ENCODE measurements at places on chromosomes 2 and 18. TPM values are rescaled to one million over a fixed set of nuclear protein-coding genes. Genes with fewer than 3 reads are reported as not detected.

DNA sequence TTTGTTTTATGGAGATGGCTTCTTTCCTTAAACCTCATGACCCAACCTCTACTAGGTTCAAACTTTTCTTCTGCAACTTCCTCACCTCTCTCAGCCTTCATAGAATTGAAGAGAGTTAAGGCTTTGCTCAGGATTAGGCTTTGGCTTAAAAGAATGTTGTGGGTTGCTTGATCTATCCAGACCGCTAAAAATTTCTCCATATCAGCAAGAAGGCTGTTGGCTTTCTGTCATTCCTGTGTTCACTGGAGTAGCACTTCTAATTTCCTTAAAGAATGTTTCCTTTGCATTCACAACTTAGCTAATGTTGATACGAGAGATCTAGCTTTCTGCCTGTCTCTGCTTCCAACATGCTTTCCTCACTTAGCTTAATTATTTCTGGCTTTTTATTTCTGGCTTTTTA, 58.1 kb upstream of the KYNU start:
- no peak overlapping the region for H3K4me3 ChIP-seq
- no peaks in the 10 kb centered on the region for H3K36me3 ChIP-seq
- no peak for DNase-seq
- peaks cover 3% of the 10 kb centered on the region for H3K27me3 ChIP-seq

GRCh38 chr2:207663870-207664545, 38.8 kb upstream of the METTL21A start:
- no peak overlapping the region for H3K27ac ChIP-seq
- no peaks in the 10 kb centered on the region for H3K4me1 ChIP-seq
- H3K27me3 ChIP-seq: peaks cover 2% of the 10 kb centered on the region
- DNase-seq: no peak

DNA sequence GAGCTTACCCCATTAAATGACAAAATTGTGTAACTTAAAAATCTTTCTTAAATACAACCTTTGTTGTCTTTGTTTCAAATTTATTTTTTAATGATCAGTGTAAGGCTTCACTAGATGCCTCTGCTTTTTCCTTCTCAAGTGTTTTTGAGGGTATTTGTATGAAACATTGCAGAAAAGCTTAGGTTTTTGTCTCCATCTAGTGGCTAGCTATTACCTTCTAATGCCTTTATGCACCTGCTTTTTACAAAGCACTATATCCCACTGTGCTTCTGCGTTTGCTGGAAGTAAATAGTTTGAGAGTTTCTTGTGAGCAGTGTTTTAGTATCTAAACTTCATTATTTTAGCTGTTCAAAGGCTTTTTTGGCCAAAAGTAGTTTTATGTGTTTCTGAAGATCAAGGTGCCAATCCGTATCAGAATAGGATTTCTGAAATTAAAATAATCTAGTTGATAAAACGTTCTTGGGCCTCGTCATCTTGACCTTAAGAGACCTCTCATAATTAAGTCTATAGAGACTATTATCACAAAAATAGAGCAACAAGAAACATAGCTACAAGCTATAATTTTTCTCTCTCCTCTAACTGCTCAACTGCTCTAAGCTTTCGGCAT, 47.0 kb downstream of the IWS1 start:
- H3K4me1 ChIP-seq: no peaks in the 10 kb centered on the region
- H3K36me3 ChIP-seq: peaks cover 25% of the 10 kb centered on the region
- no peak overlapping the region for H3K27ac ChIP-seq
- no peaks in the 10 kb centered on the region for H3K27me3 ChIP-seq
- no peak for DNase-seq
- H3K4me3 ChIP-seq: no peak overlapping the region

DNA sequence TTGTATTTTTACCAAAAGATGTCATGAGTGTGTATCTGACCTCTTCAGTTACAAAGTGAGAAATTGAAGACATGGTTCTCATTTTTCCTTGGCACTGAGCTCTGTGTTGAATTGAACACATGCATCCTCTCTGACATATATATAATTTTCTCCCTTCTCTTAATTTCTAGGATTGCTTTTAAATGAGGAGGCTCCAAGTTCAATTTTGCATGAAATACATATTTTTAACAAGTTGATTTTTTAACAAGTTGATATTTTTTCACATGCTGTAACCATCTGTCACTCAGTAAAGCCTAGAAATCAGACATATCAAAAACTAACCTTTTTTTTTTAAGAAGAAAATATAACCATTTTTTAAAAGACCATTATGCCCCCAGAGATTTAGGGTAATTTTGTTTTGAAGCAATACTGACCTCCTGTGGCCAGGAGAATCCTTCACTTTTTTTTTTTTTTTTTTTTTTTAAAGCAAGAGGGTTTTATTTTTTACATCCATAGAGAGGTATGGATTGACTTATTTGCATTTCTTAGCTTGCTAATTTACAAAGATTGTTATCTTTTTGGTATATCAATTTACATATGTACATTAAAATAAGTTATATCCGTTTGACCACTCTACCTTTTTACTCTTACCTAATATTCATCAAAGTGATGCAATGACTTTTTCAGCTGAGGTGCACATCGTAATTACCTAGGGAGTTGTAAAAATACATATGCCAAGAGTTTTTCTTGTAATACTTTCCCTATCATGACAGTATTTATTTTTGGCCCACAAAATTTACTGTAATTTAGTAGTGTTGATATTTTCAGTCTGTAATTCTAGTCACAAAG, 161.8 kb downstream of the SOCS6 start:
- H3K27ac ChIP-seq: no peak overlapping the region
- peaks cover 3% of the 10 kb centered on the region for H3K27me3 ChIP-seq
- no peaks in the 10 kb centered on the region for H3K4me1 ChIP-seq
- no peak overlapping the region for H3K4me3 ChIP-seq
- DNase-seq: no peak

GRCh38 chr18:48163738-48164115, 233.3 kb upstream of the SMAD2 start:
- peaks cover 5% of the 10 kb centered on the region for H3K4me1 ChIP-seq
- H3K27me3 ChIP-seq: peaks cover 38% of the 10 kb centered on the region
- no peaks in the 10 kb centered on the region for H3K36me3 ChIP-seq
- H3K4me3 ChIP-seq: no peak overlapping the region

- H3K27me3 ChIP-seq: peaks cover 42% of the 10 kb centered on the region
- no peak for DNase-seq
- H3K27ac ChIP-seq: no peak overlapping the region
- no peak overlapping the region for H3K4me3 ChIP-seq
Measured at GRCh38 chr18:50315100-50315871, 27.8 kb upstream of the CXXC1 start.

GRCh38 chr18:56662902-56663301, 11.7 kb downstream of the WDR7 start:
- H3K27me3 ChIP-seq: no peaks in the 10 kb centered on the region
- no peak overlapping the region for H3K4me3 ChIP-seq
- H3K27ac ChIP-seq: no peak overlapping the region
- peaks cover 14% of the 10 kb centered on the region for H3K36me3 ChIP-seq

EMX1 gene
- total RNA-seq: not detected

DNA sequence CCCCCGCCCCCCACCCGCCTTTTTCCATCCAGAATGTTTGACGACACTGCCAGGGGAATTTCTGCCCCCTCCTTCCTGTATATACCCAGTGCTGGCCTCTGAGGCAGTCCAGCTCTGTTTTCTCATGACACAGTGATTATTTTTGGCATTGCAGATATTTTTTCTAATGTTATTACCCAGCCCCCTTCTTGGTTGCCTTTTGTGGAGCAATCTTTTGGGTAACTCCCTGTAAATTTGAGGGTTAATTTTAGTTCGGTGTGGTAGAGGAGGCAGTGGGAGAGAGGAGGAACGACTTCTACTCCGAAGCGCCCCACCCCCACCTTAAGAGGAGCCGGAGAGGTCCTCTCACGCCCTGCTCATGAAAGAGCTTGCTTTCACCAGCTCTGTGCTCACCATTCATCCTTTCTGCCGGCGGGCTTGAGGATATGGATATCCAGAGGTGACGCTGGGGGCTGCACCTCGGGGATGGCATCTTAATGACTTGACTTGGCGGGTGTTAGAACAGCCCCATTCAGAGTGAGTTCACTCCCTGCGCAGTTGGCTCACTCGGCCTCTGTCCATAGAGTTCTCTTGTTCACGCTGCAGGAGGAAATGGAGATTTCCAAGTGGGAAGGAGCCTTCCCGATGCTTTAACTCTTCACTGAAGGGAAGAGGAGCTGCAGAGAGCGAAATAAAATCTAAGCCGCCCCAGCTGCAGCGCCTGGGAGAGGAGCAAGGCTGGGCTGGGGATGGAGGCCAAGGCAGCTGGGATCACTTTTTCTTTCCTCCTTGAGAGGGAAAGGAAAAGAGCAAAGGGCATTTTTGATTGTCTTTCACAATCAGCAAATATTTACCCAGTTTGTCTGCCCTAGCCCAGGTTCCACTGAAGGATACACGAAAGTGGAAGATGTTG, 38.4 kb downstream of the EPAS1 start:
- DNase-seq: no peak
- H3K4me1 ChIP-seq: peaks cover 18% of the 10 kb centered on the region
- no peak overlapping the region for H3K4me3 ChIP-seq
- peaks cover 10% of the 10 kb centered on the region for H3K27me3 ChIP-seq

DNA sequence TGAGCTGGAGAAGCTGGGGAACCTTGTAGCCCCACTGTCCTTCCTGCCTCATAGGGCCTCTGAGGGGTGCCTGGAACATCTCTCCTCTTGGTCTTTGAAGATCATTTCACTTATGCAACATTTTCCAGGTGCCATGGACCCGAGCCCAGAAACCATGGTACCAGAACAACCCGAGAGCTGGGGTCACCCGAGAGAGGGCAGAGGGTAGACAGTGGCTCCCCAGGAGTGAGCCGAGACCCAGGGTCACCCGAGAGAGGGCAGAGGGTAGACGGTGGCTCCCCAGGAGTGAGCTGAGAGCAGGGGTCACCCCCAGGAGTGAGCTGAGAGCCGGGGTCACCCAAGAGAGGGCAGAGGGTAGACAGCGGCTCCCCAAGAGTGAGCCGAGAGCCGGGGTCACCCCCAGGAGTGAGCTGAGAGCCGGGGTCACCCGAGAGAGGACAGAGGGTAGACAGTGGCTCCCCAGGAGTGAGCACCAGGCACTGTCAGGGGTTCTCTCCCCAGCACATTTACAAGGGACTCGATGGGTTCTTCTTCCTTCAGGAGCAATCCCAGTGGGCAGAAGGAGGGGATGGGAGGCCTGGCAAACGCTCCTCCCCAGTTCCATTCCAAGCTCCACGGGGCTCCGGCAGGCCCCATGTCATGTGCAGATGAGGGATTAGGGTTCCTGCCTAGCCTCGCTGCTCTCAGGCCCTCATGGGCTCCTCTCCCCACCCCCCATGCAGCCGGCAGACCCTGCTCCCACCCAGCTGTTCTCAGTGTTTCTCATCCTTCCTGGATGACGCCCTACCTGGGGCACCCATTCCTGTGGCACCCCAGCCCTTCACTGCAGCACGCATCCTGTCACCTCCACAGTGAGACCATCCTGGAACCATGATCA, 163.5 kb downstream of the RTP5 start:
- H3K27me3 ChIP-seq: peaks cover 34% of the 10 kb centered on the region
- no peak overlapping the region for H3K27ac ChIP-seq
- peaks cover 15% of the 10 kb centered on the region for H3K4me1 ChIP-seq
- no peak for DNase-seq
- H3K4me3 ChIP-seq: no peak overlapping the region
- H3K36me3 ChIP-seq: no peaks in the 10 kb centered on the region

DNA sequence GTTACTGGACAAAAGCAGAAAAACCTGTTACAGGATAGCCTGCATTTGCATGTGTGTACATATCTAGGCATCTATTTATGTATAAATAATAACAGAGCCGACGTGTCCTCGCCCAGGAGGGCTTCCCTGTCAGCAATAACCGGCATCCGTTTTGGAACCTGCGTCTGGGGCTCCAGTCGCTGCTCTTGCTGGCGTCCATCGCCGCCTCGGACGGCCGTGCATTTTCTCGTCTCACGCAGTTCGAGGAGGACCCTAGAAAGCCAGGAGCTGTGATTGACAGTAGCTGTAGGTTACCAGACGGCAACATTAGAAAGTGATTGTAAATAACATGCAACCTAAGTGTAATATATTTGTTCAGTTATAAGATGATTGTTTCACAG, 132.6 kb downstream of the NFATC1 start:
- no peak for DNase-seq
- H3K27me3 ChIP-seq: no peaks in the 10 kb centered on the region
- H3K27ac ChIP-seq: no peak overlapping the region
- peaks cover 14% of the 10 kb centered on the region for H3K4me1 ChIP-seq

- H3K36me3 ChIP-seq: no peaks in the 10 kb centered on the region
- H3K4me3 ChIP-seq: no peak overlapping the region
- H3K27me3 ChIP-seq: no peaks in the 10 kb centered on the region
- peaks cover 2% of the 10 kb centered on the region for H3K4me1 ChIP-seq
- no peak for DNase-seq
Measured at GRCh38 chr2:181575024-181575649, 81.8 kb downstream of the CERKL start.

DNA sequence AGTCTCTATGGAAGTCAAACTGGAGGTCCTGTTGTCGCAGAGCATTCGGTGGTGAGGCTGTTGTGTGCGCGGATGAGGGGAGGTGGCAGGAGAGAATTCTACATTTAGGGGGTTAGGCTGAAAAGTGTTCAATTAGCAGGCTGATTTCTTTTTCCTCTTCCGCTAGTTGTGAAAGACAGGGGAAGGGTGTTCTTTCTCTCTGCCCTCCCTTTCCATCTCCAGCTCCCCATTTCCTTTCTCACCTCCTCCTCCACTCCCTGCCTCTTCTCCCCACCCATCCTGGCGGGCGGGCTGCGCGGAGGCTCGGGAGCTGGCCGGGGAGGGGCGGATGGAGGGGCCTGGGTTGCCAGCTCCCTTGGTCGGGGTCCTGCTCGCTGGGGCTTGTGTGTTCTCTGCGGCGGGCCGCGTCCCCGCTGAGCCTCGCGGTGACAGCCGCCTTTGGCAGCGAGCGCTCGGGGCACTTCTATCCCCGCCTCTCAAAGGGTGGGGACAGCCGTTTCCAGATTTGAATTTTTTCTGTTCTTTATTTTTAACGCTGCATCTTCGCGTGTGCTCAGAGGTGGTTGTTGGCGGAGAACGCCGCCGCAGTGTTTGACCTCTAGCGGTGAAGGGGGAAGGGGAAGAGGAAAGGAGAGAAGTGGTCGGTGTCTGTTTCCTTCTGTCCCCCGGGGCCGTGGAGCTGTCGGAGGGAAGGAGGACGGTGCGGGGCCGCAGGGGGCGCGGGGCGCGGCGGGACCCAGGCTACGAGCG, 3.6 kb downstream of the SOX11 start:
- peaks cover 11% of the 10 kb centered on the region for H3K4me1 ChIP-seq
- peaks cover 3% of the 10 kb centered on the region for H3K36me3 ChIP-seq
- peak overlapping the region; percentile 16 for H3K4me3 ChIP-seq
- peaks cover 62% of the 10 kb centered on the region for H3K27me3 ChIP-seq
- DNase-seq: no peak

CACNB4 gene
- 0.36 TPM for total RNA-seq

CCBE1 gene
- not detected for total RNA-seq

CFLAR gene
- total RNA-seq: 140 TPM

GRCh38 chr2:128280158-128280871, 38.4 kb downstream of the HS6ST1 start:
- H3K4me3 ChIP-seq: no peak overlapping the region
- H3K36me3 ChIP-seq: peaks cover 2% of the 10 kb centered on the region
- no peaks in the 10 kb centered on the region for H3K27me3 ChIP-seq
- no peak overlapping the region for H3K27ac ChIP-seq

KLHL29 gene
- total RNA-seq: 1.7 TPM

DNA sequence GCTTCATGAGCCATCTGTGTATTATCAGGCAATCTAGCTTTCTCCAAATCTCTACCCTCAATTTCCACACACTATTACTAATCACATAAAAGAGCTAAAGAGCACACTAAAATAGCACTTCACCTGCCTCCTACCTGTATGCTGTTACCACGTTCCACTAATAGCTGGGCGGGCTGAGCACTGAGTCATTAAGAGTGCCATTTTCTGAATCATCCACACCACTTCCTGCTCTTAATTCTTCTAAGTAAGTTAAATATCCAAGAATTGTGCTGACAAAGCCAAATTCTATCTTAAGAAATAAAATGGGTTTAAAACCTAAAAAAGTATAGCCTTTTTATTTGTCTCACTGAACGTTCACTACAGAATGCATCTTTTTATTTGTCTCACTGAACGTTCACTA, 35.7 kb downstream of the NOL10 start:
- no peaks in the 10 kb centered on the region for H3K27me3 ChIP-seq
- H3K27ac ChIP-seq: peak overlapping the region; percentile 34
